ENCODE measurements at places on chromosomes 2 and 18. TPM values are rescaled to one million over a fixed set of nuclear protein-coding genes. Genes with fewer than 3 reads are reported as not detected.

The SPATS2L gene
- total RNA-seq, result 27.7 TPM

The KIAA2012 gene
- total RNA-seq, result not detected

The ABCG5 gene
- total RNA-seq, result not detected

The IL18R1 gene
- total RNA-seq, result 28.3 TPM

The VSNL1 gene
- not detected for total RNA-seq
